ENCODE measurements at places on chromosomes 1 and 21.
A peak's percentile ranks its signal among the peaks of the same experiment; 100 is the strongest.

GRCh38 chr1:214584805-214585766, 17.9 kb upstream of the CENPF start:
- DNase-seq, result no peak

DNA sequence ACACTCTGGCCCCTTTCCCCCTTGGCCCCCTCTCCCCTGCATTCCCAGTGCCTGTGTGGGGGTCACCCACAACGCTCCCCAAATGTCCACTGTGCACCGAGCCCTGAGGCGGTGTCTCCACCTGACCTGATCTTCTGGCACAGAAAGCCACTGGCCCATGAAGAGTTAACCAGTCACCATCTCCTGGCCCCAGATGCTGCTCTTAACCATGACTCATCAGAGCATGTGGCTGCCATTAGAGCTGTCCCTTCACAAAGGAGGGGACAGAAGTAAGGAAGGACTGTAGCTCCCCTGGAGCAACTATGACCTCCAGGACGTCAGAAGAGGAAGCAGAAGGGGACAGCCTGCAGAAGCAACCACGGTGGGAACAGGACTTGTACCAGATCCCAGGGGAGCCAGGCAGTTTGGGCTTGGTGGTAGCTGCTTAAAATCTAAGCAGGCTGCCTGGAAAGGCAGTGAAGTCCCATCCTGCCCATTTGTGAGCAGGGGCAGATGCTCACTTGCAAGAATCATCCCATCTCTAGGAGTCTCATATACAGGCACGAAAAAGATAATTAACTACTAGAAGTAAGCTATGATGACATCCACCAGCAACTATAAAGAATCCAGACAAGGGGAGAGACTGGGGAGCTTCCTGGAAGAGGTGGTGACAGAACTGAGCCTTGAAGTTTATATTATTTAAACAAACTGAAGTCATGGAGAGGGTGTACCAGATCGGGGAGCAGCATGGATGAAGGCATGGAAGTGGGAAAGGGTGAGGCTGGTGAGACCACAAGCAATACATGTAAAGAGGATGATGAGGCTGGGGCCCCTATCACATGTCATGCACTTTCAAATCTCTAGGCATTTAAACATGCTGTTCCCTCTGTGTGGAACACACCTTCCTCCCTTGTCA, 1.1 kb upstream of the TTC39A start:
- DNase-seq, result peak; percentile 37

GRCh38 chr1:183711741-183712361, 58.7 kb upstream of the APOBEC4 start:
- DNase-seq, result no peak

DNA sequence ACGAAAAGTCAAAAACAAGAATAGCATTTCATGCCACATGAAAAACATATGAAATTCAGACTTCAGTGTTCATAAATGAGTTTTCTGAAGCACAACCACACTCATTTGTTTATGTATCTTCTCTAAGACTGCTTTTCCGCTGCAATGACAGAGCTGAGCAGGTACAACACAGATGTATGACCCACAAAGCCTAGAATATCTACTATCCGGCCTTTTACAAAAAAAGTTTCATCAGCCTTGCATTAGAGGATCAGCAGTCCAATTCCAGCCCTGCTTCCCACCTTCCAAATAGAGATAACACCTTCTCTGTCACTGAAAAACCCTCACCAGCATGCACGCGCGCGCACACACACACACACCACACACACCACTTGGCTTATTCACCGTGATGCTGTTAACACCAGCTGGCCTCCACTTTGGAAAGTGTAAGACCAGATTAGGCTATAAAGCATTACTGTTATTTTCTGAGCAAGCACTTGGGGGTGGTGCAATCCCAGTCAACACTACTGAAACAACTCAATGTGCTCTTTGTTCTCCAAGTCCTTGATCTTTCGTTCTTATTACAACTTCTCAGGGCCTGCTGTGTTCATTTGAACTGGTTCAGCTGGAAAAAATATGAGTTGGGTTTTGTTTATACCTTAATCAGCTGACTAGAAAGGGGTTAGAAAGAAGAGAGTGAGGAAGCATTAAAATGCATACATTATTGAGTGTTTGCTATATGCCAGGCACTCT, 90.0 kb downstream of the GLUL start:
- DNase-seq, result no peak

GRCh38 chr1:234851450-234852438, 241.8 kb upstream of the IRF2BP2 start:
- peak; percentile 67 for DNase-seq

DNA sequence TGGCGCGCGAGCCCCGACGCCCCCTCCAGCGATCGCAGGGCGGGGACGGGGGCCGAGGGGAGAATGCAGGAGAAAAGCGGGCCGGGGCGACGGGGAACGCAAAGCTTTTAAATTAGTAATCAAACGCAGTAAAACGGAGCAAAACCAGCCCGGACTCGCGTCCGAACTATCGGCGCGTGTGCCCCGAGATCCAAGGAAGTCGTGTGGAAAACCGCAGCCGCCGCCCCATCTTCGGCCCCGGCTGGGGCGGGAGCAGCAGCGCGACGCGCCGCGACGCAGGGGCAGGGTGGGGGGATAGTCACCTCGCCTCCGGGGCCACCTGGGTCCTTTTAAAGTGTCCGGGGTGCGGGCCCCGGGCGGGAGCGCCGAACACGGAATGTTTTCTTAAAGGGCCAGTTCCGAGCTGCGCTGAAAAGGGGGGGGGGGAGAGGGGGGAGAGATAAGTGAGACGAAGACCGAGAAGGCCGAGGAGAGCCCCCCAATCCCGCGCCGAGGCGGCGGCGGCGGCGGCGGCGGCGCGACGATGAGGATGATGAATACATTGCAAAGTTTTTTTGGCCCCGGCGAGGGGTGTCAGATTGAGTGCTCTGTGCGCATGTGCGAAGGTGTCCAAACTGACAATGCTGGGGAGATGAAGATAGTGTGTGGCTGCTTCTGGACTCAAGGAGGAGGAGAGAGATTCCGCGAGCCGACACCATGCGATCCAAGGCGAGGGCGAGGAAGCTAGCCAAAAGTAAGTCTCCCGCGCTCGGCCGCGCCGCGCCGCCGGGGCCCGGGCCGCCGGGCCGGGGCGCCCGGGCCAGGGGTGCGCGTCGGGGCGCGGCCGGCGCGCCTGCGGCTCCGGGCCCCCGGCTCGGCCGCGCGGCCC, at the start of gene PRDM16:
Gene PRDM16 (plus strand): TSS at position 640 of the 868 bp plus-strand sequence. CDS start 57 bp downstream, at position 697.
- no peak for DNase-seq

GRCh38 chr1:208209286-208209685, 34.9 kb downstream of the PLXNA2 start:
- DNase-seq, result no peak

GRCh38 chr1:230643908-230644307, 1.6 kb downstream of the COG2 start:
- DNase-seq, result peak; percentile 16

DNA sequence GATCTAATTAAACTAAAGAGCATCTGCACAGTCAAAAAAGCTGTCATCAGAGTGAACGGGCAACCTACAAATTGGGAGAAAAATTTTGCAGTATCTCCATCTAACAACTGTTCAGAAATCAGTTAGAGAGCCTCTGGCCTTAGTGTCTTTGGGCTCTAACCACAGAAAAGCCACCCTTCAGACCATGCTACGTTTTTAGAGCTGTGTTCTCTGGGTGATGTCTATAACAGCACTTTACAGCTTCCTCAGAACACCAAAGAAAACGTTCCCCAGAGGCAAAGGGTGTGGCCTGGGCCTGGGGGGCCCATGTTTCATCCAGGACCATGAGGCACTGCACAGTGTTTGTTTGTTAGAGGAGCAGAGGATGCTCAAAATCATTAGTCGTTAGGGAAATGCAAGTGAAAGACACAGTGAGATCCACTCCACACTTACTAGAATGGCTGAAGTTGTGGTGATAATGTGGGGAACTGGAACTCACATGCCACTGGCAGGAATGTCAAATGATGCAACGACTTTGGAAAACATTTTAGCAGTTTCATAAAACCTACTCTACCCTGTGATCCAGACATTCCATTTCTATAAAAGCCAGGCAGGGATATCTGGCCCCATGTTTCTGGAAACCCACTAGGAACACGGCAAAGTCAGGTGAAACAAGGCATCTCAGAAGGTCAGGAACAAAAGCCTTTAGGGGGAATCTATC, 250.4 kb upstream of the HOOK1 start:
- no peak for DNase-seq

GRCh38 chr1:2611031-2611501, 21.8 kb downstream of the MMEL1 start:
- no peak for DNase-seq

DNA sequence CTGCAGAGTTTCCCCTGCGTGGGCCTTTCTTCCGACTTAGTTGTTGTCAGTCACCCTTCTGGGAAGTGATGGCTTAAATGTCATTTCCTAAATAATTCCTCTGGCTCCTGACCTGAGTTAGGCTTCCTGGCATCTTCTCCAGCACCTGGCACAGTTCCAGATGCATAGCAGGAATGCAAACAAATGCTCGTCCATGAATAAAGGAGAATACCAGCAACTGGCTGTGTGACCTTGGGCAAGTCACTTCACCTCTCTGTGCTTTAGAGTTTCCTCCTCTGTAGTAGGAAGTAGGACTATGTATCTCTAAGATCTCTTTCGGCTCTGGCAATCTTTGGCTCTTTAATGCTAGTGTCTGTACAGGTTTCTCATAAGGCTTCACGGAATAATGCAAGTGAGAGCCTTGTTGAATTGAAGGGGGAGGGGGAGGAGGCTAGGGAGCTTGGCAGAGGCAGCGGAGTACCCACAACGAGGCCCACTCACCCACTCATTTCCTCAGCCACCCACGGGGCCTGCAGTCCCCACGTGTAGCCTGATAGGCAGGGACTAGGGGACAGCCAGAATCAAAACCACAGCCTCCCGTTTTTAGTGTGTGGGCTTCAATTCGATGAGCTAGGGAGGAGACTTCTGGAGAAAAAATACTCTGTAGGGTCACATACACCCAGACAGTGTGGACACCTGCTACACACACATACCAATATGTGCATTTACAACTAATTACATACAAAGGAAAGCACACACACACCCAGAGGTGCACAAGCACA, 48.1 kb downstream of the TENT5C start:
- DNase-seq, result no peak

- DNase-seq, result no peak
These were observed 35.8 kb downstream of the NDUFS5 start for GRCh38 chr1:39061951-39062350.

- DNase-seq, result no peak
These were observed 25.5 kb upstream of the PSMG1 start for GRCh38 chr21:39208624-39209333.

GRCh38 chr1:60908159-60908558, 174.2 kb upstream of the NFIA start:
- DNase-seq, result no peak

GRCh38 chr1:42214447-42214871, 49.9 kb upstream of the GUCA2A start:
- DNase-seq, result no peak

- DNase-seq, result no peak
These were observed 14.8 kb downstream of the HEATR1 start for GRCh38 chr1:236589531-236589930.

DNA sequence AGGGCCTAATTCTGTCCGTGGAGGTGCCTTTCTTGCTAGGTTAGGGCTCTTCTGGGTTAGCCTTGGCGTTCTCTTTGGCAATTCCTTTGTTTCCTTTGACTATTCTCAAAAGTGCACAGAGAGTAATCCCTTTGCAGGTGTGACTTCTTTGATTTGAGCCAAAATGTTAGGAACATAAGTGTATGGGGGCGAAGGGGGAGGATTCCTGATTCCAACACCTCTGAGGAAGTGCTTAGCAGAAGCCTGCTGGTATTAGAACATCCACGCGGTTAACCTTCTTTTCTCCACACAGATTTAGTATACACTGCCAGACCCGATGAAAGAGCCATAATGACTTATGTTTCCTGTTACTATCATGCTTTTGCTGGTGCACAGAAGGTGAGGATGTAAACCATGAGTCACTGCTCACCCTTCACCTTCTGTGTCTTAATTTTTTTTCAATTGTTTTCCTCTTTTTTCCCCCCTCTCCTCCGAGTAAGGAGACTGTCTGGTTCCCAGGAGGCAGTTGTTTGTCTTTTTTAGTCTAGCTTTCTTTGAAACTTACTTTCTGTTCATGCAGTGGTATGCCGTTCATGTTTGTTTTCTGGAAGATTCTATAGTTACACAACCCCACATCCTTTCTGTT, 48.0 kb downstream of the ACTN2 start:
- no peak for DNase-seq

DNA sequence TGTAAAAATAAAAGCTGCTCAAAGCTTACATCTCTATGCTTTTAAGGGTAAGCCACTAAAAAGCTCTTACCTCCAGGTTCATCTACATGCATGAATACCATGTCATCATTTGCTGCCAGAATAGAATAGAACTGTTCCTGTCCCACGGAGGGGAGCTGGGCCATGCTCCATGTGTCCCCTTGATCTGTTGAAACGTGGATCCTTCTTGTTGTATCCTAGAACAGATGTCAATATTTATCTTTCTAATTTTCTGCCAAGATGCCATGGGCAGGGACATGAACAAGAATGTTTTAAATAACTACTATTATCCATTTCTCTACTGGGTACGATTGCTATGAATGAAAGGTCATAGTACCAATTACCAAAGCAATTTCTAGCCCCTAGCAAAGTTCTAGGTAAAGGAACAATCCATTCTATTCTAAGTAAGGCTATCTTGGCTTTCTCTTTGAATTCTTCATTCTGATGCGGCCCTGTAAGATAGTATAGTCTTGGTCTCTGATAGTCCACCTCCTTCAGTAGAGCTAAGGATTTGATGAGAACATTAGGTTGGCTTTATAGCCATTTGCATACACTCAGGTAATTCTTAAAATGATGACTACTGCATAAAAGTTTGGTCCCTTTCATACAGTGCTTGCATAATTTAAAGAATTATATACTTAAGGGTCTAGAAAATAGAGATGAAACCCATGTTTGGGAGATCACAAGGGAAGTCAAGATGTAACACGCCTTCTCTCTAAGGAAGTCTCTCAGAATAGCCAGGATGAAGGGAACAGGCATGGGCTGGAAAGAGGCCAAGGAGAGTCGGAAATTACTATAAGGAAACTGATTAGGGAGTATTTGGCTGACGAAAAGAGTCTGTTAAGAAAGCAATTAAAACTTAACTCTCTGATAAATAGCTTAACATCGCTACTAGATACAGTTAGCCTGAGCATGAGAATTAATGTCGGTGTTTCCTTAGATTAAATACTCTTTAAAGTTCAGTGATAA, 35.4 kb upstream of the MYBPHL start:
- DNase-seq, result no peak

GRCh38 chr21:28445141-28445830, 547.4 kb downstream of the LTN1 start:
- no peak for DNase-seq

GRCh38 chr1:32014199-32014947, 705 bp downstream of the KHDRBS1 start:
- no peak for DNase-seq

GRCh38 chr1:231286603-231287002, 45.6 kb downstream of the GNPAT start:
- peak; percentile 1 for DNase-seq

GRCh38 chr1:179053486-179053885, 27.8 kb downstream of the FAM20B start:
- no peak for DNase-seq

- DNase-seq, result no peak
These were observed 1.7 kb downstream of the RHOU start for GRCh38 chr1:228736844-228737445.

- no peak for DNase-seq
These were observed 295.9 kb downstream of the RGS7 start for GRCh38 chr1:241061062-241061461.

Data from bone marrow (tissue), 2 donors.